Activated CD4-positive, alpha-beta T cell treated with anti-CD3 and anti-CD28 coated beads, Interleukin-2, amount 10 ng/mL, durations not matched to agents 24 days and 14 days (primary cell): ENCODE measurements at places on chromosomes 2 and 18. TPM values are rescaled to one million over a fixed set of nuclear protein-coding genes. Genes with fewer than 3 reads are reported as not detected.
A peak's percentile ranks its signal among the peaks of the same experiment; 100 is the strongest.

- no peak for DNase-seq
Observed at GRCh38 chr18:53755914-53756609, 468.4 kb downstream of the MBD2 start.

The FAM168B gene
- 82.3 and 85.6 TPM in 2 replicates for total RNA-seq

The PRKAG3 gene
- total RNA-seq: not detected in 2 replicates

The ZNF396 gene
- total RNA-seq: 0.19 and 0.26 TPM in 2 replicates

GRCh38 chr2:145184741-145185651, 665.1 kb upstream of the ZEB2 start:
- no peak for DNase-seq

GRCh38 chr2:143730953-143731260, 601.7 kb downstream of the ARHGAP15 start:
- DNase-seq: no peak

The ADGRF3 gene
- total RNA-seq: 3.4 and 3.5 TPM in 2 replicates

GRCh38 chr2:25314514-25315315, 27.0 kb downstream of the DNMT3A start:
- DNase-seq: peak; percentile 94

DNA sequence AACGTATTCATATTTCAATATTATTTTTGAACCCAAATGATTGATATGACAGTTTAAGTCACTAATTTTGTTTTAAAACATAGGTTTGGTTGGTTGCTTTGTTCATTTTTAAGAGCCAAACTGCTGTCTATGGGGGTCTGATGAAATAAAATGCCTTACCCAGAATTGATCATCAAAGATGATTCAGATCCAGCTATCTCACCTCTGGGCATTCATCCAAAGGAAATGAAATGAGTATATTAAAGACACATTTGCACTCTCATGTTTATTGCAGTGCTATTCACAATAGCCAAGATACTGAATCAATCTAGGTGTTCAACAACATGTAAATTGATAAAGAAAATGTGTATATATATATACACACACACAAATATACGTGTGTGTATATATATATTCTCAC, 326.9 kb upstream of the GULP1 start:
- no peak for DNase-seq

The CDH2 gene
- 0.07 TPM in 1 of 2 replicates, not detected in the other for total RNA-seq

The RMDN2 gene
- 1.2 and 1.7 TPM in 2 replicates for total RNA-seq

DNA sequence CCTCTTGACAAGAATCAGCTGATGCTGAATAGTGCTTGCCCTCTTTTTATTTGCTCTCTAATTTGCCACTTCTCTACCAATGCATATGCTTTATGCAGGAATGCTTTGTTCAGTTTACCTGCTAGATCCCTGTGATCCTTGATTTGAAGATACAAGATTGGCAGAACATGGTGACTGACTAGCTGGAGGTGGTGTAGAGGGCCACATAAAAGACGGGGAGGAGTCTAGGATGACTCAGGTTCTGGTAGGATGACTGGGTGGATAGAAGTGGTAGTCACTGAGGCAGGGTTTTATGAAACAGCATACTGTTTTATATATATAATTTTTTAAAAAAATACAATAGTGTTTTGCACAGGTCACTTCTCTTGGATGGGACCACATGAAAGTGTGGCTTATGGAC, 6.3 kb upstream of the ADGRF3 start:
- DNase-seq: no peak

The CD28 gene
- 130 and 132 TPM in 2 replicates for total RNA-seq

GRCh38 chr2:127658146-127658545, 12.2 kb downstream of the GPR17 start:
- DNase-seq: no peak

The STPG4 gene
- 0.16 and 0.38 TPM in 2 replicates for total RNA-seq

- DNase-seq: no peak
Observed at GRCh38 chr18:3692691-3693090, 242.7 kb downstream of the TGIF1 start.

DNA sequence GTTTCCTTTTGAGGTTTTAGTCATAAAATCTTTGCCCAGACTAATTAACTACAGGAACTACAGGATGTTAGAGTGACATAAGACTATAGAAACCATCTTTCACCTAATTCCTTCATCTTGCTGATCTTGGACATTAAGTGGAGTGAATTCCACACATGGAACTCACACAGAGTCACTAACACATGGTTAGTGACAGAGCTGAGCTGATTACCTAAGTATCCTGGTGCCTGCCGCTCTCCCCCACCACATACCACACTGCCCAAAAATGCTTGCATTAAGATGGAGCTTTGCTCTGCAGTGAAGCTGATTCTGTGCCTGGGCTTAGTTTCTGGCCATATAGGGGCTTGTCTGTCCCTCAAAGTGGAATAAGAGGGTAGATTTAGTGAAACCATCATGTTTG, 332.9 kb upstream of the NT5C1B start:
- DNase-seq: no peak

GRCh38 chr2:41944220-41944880, 103.5 kb upstream of the PKDCC start:
- no peak for DNase-seq

The FAM161A gene
- total RNA-seq: 3.8 and 4.5 TPM in 2 replicates
